ENCODE measurements at places on chromosomes 11 and 22. TPM values are rescaled to one million over a fixed set of nuclear protein-coding genes. Genes with fewer than 3 reads are reported as not detected.

GRCh38 chr11:70405679-70406395 is 7.5 kb downstream of the CTTN start:
- no peak for DNase-seq
- H3K36me3 ChIP-seq: no peaks in the 10 kb centered on the region
- no peaks in the 10 kb centered on the region for H3K27me3 ChIP-seq
- peaks cover 18% of the 10 kb centered on the region for H3K4me1 ChIP-seq
- H3K4me3 ChIP-seq: no peak overlapping the region
- H3K27ac ChIP-seq: no peak overlapping the region

DNA sequence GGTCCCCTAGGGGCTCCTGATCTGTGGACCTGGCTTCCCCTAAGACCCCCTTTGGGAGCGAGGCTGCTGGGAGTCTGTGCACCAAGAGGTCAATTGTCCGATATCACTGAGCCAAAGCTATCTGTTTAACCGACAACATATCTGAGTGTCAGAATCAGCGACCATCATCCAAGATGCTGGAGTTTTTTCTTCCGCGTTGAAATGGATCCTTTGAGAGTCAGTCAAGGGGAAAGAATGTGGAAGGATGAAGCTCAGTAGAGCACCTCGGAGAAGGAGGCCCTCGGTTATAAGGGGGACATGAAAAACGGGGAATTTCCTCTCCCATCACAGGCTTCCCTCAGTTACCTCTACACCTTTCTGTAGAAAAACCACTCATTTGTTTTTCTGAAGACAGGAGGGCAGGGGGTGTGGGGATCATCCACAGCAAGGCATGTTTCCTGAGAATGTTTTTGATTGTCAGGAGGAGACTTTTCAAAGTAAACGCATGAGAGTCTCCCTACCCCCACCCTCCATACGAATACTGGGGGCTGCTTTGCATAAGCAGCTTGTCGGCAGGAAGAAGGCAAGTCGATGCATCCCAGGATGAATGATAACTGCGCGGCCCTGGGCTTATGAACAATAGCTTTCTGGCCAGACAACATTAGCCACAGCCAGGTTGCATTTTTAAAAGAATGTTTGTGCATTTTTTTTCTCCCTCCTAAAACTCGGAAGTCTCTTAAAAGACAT is 37.7 kb upstream of the CCND1 start:
- H3K4me3 ChIP-seq: no peak overlapping the region
- no peaks in the 10 kb centered on the region for H3K27me3 ChIP-seq
- no peaks in the 10 kb centered on the region for H3K36me3 ChIP-seq
- no peaks in the 10 kb centered on the region for H3K4me1 ChIP-seq
- H3K27ac ChIP-seq: no peak overlapping the region
- DNase-seq: no peak

- no peak overlapping the region for H3K4me3 ChIP-seq
- H3K36me3 ChIP-seq: no peaks in the 10 kb centered on the region
- H3K27me3 ChIP-seq: no peaks in the 10 kb centered on the region
- H3K4me1 ChIP-seq: peaks cover 6% of the 10 kb centered on the region
These were observed 17.4 kb downstream of the SGSM3 start for GRCh38 chr22:40387746-40388145.

MYBPC3 gene
- not detected for total RNA-seq

KMT2A gene
- 72.7 TPM for total RNA-seq

- no peaks in the 10 kb centered on the region for H3K36me3 ChIP-seq
- H3K27me3 ChIP-seq: no peaks in the 10 kb centered on the region
- DNase-seq: no peak
- H3K4me3 ChIP-seq: no peak overlapping the region
- no peaks in the 10 kb centered on the region for H3K4me1 ChIP-seq
- H3K27ac ChIP-seq: no peak overlapping the region
These were observed 24.5 kb upstream of the MMP8 start for GRCh38 chr11:102749101-102749722.

OPCML gene
- not detected for total RNA-seq

MYO18B gene
- total RNA-seq: not detected

GRCh38 chr11:20111871-20112270 is 48.4 kb downstream of the DBX1 start:
- H3K4me1 ChIP-seq: peaks cover 32% of the 10 kb centered on the region
- H3K27ac ChIP-seq: peak overlapping the region; percentile 87
- H3K27me3 ChIP-seq: no peaks in the 10 kb centered on the region
- DNase-seq: no peak
- H3K36me3 ChIP-seq: no peaks in the 10 kb centered on the region

CCDC116 gene
- not detected for total RNA-seq

AIFM3 gene
- total RNA-seq: not detected

GRCh38 chr22:29043906-29044575 is 17.6 kb downstream of the C22orf31 start:
- H3K4me3 ChIP-seq: no peak overlapping the region
- H3K27me3 ChIP-seq: no peaks in the 10 kb centered on the region
- H3K36me3 ChIP-seq: no peaks in the 10 kb centered on the region
- peaks cover 19% of the 10 kb centered on the region for H3K4me1 ChIP-seq
- DNase-seq: no peak

LPXN gene
- total RNA-seq: 24.3 TPM

DNA sequence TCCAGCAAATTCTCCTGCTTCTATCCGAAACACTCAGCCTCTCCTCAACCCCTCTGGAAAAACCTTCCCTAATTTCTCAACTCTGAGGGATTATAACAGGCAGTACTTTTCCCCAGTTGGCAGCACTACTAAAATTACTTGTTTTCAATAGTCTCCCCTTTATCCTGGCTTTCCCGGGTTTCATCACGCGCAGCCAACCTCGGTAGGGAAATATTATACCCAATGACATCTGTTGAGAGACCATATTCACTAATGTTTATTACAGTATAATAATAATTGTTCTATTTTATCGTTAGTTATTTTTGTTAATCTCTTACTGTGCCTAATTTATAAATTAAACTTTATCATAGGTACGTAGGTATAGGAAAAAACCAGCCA is 330 bp upstream of the POLD3 start:
- no peak for DNase-seq
- no peaks in the 10 kb centered on the region for H3K27me3 ChIP-seq
- H3K27ac ChIP-seq: peak overlapping the region; percentile 68
- H3K4me3 ChIP-seq: peak overlapping the region; percentile 73
- peaks cover 13% of the 10 kb centered on the region for H3K4me1 ChIP-seq
- peaks cover 2% of the 10 kb centered on the region for H3K36me3 ChIP-seq

B4GAT1 gene
- 25.0 TPM for total RNA-seq

DNA sequence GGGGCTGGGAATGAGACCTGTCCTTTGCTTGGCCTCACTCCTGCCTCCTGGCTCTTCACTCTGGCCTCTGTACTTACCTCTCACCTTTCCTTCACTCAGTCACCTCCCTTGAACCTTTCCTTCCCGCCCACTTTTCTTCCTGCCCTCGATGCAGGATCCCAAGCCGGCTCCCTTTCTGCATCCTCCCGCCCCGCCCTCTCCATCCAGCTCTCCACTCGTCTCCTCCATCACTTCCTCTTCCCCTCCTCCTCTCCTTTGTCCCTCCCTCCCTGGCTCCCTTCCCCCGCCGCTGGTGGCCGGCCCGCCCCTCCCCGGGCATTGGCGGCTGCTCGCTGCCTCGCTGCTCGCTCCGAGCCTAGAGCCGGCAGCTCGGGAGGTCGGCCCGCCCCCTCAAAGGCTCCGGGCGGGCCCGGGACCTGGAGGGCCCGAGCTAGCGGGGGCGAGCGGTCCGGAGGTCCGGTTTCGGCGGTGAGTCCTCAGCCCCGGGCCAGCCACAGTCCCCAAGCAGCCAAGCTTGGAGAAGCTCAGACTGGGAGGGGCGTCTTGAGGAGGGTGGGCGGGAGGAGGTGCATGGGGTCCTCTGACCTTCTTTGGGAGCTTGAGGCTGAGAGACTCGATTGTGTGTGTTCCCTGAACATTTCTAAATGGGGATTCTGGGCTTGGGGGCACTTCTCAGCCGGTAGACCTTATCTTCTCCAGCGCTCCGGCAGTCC is 13.8 kb downstream of the PHLDB1 start:
- H3K36me3 ChIP-seq: peaks cover 23% of the 10 kb centered on the region
- no peaks in the 10 kb centered on the region for H3K27me3 ChIP-seq
- no peak for DNase-seq
- H3K27ac ChIP-seq: peak overlapping the region; percentile 90
- peaks cover 81% of the 10 kb centered on the region for H3K4me1 ChIP-seq

- peak; percentile 52 for DNase-seq
- H3K4me1 ChIP-seq: no peaks in the 10 kb centered on the region
- H3K27ac ChIP-seq: no peak overlapping the region
- no peaks in the 10 kb centered on the region for H3K27me3 ChIP-seq
These were observed 469.9 kb downstream of the MN1 start for GRCh38 chr22:27331526-27332281.

POGLUT3 gene
- total RNA-seq: 24.8 TPM

CARNS1 gene
- total RNA-seq: 1.7 TPM

GNG3 gene
- total RNA-seq: 2.5 TPM

- peaks cover 3% of the 10 kb centered on the region for H3K36me3 ChIP-seq
- H3K4me3 ChIP-seq: no peak overlapping the region
- peaks cover 3% of the 10 kb centered on the region for H3K4me1 ChIP-seq
- no peak for DNase-seq
These were observed 24.3 kb upstream of the ADSL start for GRCh38 chr22:40322021-40322420.

- peaks cover 7% of the 10 kb centered on the region for H3K4me1 ChIP-seq
- DNase-seq: no peak
- no peak overlapping the region for H3K4me3 ChIP-seq
- H3K27me3 ChIP-seq: no peaks in the 10 kb centered on the region
- H3K27ac ChIP-seq: no peak overlapping the region
These were observed 19.7 kb downstream of the RASD2 start for GRCh38 chr22:35560366-35560765.

DNA sequence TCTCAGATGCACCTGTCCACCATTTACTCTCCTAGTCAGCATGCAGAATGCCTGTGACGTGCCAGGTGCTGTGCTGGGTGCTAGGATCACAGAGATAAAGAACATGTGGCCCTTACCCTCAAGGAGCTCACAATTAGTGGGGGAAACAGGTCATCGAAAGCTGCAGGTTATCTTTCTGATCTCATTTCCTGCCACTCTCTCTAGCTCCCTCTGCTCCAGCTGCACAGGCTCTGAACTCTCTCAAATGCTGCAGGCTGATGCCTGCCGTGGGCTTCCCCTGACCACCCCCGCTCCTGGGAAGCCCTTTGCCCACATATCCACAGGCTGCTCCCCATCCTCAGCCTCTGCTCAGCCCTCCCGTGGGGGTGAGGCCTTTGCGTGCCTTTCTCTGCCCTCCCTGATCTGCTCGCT is 29.6 kb downstream of the SHANK3 start:
- no peak overlapping the region for H3K27ac ChIP-seq
- no peak overlapping the region for H3K4me3 ChIP-seq
- H3K27me3 ChIP-seq: no peaks in the 10 kb centered on the region
- peaks cover 29% of the 10 kb centered on the region for H3K4me1 ChIP-seq
- peaks cover 6% of the 10 kb centered on the region for H3K36me3 ChIP-seq

DNA sequence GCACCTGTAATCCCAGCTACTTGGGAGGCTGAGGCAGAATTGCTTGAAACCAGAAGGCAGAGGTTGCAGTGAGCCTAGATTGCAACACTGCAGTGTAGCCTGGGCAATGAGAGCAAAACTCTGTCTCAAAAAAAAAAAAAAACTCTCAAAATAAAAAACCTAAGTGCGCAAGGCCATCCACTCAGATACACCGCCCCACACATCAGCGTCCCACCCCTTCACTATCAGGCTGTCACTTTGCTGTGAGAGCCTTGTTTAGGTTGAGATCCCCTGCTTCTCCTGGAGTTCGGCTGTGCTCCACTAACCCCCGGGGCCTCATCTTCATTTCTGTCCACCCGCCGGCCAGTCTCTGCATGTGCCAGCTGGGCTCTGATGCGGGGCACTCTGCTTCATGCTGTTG is 12.1 kb downstream of the SLC25A1 start:
- H3K4me1 ChIP-seq: peaks cover 24% of the 10 kb centered on the region
- H3K4me3 ChIP-seq: no peak overlapping the region
- no peak overlapping the region for H3K27ac ChIP-seq
- H3K36me3 ChIP-seq: no peaks in the 10 kb centered on the region

DNA sequence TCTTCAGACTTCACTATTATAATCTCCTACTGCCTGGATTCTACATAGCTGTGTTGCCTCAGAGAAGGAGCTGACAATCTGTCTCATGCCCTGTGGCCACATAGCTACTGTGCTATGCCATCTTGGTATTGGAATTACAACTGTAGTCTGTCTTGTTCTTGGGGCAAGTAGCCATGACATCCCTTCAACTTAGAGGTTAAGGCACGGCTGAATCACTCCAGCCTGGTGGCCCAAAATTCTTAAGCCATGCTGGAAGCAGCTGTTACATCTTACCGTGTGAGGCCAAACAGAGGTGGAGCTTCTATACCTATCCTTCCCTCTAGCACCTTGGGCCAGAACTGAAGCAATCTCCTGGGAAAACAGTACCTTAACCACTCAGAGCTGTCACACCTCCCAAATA is 14.8 kb downstream of the CARD18 start:
- H3K4me1 ChIP-seq: no peaks in the 10 kb centered on the region
- H3K27me3 ChIP-seq: no peaks in the 10 kb centered on the region
- no peaks in the 10 kb centered on the region for H3K36me3 ChIP-seq
- no peak overlapping the region for H3K27ac ChIP-seq

DDTL gene
- not detected for total RNA-seq

DNA sequence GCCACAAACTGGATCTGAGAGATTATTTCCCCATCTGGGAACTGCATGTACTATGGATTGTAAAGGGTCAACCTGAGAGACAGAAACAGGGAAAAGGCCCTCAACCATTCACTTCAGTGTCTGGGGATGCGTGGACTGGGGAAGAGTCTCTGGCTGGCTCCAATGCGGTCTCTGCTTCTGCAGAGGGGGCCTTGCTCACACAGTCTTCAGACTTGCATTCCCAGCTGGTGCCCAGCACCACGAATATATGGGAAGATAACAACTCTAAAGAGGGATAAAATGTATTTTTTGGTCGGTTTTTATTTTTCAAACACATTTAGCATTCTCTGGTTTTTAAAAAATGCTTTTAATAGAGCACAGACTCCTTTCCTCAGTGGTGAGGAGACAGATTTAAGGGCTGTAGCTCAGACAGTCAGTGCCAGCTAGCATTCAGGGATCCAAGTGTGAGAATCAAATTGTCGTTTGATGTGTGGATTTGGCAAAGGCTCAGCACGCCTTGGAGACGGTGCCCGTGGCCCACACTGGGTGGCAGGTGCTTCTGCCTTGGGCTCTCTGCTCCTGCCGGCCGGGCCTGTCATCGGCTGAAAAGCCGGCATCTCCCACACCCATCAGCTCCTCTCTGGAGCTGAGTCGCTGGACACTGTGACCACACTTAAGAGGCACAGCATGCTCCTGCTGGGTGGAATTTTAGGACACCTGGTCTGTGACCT is 8.0 kb upstream of the EFCAB6 start:
- no peaks in the 10 kb centered on the region for H3K4me1 ChIP-seq
- no peaks in the 10 kb centered on the region for H3K36me3 ChIP-seq
- H3K27ac ChIP-seq: no peak overlapping the region

- H3K36me3 ChIP-seq: no peaks in the 10 kb centered on the region
- H3K27ac ChIP-seq: no peak overlapping the region
- H3K4me3 ChIP-seq: no peak overlapping the region
- peaks cover 34% of the 10 kb centered on the region for H3K4me1 ChIP-seq
- H3K27me3 ChIP-seq: no peaks in the 10 kb centered on the region
These were observed 9.7 kb downstream of the SRSF8 start for GRCh38 chr11:95076416-95076815.

GRCh38 chr11:73236854-73237253 is 18.8 kb downstream of the P2RY2 start:
- H3K36me3 ChIP-seq: no peaks in the 10 kb centered on the region
- peaks cover 17% of the 10 kb centered on the region for H3K4me1 ChIP-seq
- no peaks in the 10 kb centered on the region for H3K27me3 ChIP-seq
- no peak overlapping the region for H3K27ac ChIP-seq
- no peak overlapping the region for H3K4me3 ChIP-seq

- H3K27me3 ChIP-seq: no peaks in the 10 kb centered on the region
- DNase-seq: no peak
- peak overlapping the region; percentile 11 for H3K4me3 ChIP-seq
- peak overlapping the region; percentile 74 for H3K27ac ChIP-seq
- H3K36me3 ChIP-seq: no peaks in the 10 kb centered on the region
These were observed 33.0 kb upstream of the APOBEC3A start for GRCh38 chr22:38924347-38924952.

All from vagina (tissue), 2 donors.